ENCODE measurements at places on chromosomes 4 and X.

- DNase-seq, result no peak
These were observed 26.1 kb downstream of the IGSF1 start for GRCh38 chrX:131262738-131263679.

- DNase-seq, result no peak
These were observed 70.2 kb downstream of the CD38 start for GRCh38 chr4:15848191-15848842.

- DNase-seq, result no peak
These were observed 73.0 kb downstream of the LUZP4 start for GRCh38 chrX:115362334-115363095.

GRCh38 chr4:94409962-94410361, 41.8 kb upstream of the PDLIM5 start:
- DNase-seq, result no peak

DNA sequence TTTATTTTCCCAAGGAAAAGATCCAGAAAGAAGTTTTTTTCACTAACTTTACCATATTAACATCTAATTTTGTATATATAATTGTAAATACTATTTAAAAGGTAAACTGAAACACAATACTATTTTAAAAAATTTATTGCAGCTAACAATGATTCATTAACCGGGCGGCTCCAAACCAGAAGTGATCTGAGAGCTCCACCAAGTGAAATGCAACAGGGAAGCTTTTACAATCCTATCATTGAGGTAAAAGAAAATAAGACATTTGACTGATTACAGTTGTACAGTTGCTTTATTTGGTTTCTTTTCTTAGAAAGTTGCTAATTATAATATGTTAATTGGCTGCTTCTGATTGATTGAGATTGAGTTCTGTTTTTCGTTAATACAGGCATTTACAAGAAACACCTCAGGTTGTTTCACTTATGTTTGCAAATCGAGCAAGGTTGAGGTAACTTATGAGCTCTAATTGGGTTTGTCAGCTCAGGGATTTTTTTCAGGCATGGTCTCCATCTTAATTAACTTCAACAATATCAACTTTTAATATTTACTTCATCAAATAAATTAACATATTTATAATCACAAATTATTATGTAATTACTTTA, 220.2 kb upstream of the UGT8 start:
- DNase-seq, result no peak

DNA sequence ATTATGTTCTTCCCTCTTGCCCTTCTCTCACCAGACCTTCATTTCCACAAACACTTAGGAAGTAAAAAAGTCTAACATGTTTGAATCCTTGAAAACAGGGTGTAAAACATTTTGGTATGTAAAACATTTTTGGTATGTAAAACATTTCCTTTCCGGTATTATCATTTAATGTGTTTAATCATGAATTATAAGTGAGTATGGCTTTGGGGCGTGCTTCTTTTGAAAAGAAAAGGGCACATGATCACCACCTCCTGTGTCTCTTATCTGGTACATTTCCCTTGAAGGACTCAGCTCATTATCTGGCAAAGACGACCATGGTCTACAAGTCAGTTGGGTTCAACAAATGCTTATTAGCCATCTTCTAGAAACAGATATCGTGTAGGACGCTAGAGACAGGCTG, 283.6 kb downstream of the FRMPD4 start:
- DNase-seq, result no peak

DNA sequence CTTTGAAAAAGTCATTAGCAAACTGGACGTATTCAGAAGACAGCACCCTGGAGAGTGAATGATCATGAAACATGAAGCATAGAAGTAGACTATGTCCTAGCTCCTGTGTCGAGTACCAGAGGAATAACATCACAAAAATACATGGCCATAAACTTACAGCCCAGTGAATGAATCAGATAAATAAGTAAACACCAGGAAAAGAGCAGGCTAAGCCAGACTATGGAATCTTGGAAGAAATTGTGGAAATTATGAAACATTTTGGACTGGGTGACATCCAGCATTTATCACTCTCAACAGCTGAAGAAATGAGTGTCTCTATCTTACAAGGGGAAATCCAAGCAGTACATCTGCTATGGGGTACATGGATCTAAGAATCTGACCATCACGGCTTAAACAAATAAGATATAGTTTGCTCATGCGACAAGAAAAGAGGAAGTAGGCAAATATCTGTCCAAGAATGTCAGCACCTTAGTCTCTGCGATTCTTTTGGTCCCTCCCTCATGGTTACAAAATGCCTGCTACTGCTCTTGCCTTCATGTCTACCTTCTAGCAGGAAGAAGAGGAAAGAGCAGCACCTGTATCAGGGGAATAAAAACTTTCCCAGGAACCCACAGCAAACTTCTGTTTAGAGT, 481.5 kb downstream of the BCOR start:
- no peak for DNase-seq

DNA sequence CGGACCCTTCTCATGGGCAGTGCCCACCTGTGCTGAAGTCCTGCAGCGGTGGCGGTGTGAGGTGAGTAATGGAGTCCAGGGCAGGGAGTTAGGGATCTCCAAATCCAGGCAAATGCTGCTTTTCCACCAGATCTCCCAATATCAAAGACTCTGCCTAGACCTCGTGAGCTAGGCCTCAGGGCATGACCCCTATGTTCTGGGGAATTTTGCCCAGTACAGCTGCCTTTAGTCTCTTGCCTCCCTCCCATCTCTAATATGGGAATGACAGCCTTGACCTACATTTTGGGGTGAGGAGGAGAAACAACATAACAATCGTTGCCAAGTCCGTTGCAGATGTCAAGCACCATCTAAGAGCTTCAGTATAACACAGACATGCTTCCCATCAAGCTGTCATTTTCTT, 7.3 kb downstream of the PAK3 start:
- no peak for DNase-seq

DNA sequence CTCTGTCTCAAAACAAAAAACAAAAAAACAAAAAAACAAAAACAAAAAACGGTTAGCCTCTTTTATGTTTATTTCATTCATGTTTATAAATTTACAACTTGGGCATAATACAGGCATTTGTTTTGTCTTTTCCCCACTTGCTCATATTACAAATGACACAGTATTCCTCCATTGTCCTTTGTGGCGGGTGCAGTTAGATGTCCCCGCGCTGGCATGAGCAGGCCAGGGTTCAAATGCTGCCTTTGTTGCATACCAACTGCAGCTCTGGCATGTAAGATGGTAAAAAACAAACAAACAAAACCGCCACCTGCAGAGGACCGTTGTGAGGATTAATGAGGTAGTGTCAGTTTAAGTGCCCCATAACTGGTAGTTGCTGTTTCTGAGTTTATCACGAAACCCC, 16.1 kb upstream of the HPF1 start:
- no peak for DNase-seq

GRCh38 chr4:122922877-122923511, 597 bp upstream of the NUDT6 start:
- peak; percentile 42 for DNase-seq

DNA sequence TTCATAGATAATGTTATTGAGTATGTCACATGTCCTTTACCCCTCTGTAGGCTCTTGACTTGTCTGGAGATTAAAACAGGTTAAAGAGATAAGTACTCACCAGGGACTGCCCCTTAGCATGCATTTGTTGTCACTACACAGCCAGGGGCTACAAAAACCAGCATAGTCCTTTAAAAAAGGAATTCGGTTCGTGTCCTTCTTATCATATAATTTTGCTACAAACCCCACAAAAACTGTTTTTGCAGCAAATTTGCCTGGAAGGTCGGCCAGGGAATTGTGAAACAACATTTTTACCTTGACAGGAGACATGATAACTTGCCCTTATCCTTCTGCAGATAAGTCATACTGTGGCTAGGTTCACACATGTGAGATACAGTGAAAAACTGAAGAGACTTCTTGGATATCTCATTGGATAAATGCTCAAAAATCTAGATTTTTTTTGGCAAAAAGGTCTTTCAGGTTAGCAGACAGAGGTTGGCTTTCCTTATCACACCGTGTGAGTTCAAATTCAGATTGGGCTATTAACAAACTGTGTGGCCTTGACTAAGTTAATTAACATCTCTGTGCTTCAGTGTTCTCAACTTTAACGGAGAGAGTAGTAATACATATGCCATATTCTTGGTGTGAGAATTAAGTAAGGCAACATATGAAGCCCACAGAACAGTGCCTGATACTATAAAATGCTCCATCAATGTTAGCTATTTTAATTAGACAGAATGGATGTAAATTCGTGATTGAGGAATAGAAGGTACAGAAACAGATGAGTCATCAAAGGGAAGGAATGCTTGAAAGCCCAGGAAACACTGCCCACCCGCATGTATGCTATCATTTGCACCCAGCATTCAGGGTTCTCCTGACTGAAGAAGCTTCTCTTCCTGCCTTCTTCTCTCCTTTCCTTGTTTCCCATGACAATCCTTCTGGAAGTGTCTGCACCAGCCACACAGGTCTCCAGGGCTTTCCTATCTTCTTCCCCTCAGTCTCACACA, 30.0 kb downstream of the FAM9C start:
- no peak for DNase-seq

GRCh38 chr4:153241295-153241694, 37.1 kb downstream of the TRIM2 start:
- DNase-seq, result no peak

DNA sequence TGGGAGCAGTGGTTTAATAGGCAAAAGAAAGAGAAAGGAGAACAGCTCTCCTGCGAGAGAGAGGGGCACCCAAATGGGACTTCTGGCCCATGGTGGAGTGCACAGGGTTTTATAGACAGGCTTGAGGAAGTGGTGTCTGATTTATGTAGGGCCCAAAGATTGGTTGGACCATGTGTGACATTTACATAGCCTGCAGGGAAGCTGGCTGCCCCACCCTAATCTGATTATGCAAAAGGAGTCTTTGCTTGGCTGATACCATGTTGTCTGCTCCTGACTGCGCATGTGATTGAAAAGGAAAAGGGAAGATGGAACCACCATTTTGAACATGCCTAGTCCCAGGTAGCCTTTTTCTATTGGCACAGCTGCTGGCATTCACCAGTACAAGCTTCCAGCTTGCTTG, 100.0 kb upstream of the DIPK2B start:
- no peak for DNase-seq

GRCh38 chr4:186728631-186729271, 5.1 kb upstream of the FAT1 start:
- DNase-seq, result no peak

GRCh38 chr4:24561438-24562139, 22.8 kb downstream of the DHX15 start:
- DNase-seq, result no peak

DNA sequence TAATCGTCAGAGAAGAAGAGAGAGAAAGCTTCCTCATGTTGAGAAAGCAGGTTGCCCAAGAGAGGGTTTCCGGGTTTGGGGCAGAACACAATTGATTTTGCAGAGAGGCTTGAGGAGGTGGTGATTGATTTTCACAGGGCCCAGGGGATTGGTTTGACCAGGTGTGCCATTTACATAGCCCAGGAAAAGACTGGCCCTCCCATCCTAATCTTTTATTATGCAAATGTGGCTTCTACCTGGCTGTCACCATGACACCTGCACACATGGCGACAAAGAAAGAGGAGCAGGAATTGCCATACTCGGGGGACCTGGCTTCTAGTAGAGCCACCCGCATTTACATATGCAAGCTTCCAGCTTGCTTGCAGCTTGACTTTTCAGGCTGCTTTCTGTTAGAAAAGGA, 405.3 kb downstream of the PPP4R3C start:
- DNase-seq, result no peak

- no peak for DNase-seq
These were observed 202.4 kb upstream of the ZIC3 start for GRCh38 chrX:137363559-137363958.

- no peak for DNase-seq
These were observed 40.8 kb downstream of the ARSD start for GRCh38 chrX:2888309-2888708.

DNA sequence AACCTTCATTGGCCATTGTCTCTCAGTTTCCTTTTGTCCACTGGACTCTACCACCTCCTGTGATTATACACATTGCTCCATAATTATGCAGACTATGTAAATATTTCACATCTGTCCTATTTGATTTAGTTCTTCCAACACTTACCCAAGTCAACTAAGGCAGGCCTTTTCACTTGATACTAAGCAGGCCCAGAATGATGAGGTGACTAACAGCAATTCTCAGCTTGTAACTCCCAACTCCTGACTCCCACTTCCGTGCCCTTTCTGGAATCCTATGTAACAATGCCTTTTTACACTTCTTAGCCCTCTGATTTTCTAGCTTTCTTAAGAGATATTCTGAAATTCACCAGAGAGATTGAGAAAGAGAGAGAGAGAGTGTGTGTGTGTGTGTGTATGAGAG, 6.6 kb downstream of the PAK3 start:
- no peak for DNase-seq

- DNase-seq, result no peak
These were observed 45.0 kb downstream of the NHSL2 start for GRCh38 chrX:71955530-71956120.

DNA sequence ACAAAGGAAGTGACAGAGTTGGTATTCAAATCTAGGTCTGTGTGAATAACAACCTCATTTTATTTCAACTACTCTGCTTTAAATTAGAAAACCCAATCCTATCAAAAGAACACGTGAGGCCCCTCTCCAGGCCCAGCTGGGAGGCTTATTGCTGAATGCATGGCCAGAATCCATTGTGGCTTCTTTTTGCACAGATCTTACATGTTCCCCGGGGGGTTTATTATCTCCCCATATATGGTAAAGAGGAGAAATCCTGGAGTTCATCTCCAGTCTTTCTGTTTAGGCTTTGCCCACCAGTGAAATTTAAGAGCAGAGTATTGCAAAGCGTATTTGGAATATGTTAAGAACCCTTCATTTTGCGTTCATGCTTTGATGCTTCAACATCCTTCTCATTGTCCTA, 655.6 kb downstream of the IL1RAPL1 start:
- no peak for DNase-seq

- no peak for DNase-seq
These were observed 9.3 kb downstream of the PAGE4 start for GRCh38 chrX:49838374-49838773.

GRCh38 chrX:51694254-51694653, 11.6 kb upstream of the CENPVL2 start:
- no peak for DNase-seq

GRCh38 chr4:187576751-187577150, 418.8 kb upstream of the ZFP42 start:
- no peak for DNase-seq

- DNase-seq, result no peak
These were observed 29.6 kb upstream of the CHRNA9 start for GRCh38 chr4:40305328-40306170.

DNA sequence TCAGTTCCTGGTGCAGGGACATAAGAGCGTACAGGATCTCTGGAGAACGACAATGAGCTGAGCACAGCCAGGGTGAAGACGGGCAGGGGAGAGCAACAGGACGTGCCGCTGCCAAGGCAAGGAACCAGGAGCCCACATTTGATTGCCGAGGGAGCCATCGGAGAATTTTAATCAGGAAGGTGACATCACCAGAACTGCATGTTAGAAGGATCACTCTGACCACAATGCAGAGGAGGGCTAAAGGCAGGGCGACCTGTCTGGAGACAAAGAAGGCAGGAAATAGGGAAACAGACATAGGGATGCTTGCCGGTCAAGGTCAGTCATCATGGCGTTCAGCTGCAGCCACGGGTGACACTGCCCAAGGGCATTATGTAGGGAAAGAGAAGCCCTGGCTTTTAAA, 81.4 kb downstream of the RBM47 start:
- DNase-seq, result no peak
